ENCODE measurements at places on chromosomes 12 and 14.

DNA sequence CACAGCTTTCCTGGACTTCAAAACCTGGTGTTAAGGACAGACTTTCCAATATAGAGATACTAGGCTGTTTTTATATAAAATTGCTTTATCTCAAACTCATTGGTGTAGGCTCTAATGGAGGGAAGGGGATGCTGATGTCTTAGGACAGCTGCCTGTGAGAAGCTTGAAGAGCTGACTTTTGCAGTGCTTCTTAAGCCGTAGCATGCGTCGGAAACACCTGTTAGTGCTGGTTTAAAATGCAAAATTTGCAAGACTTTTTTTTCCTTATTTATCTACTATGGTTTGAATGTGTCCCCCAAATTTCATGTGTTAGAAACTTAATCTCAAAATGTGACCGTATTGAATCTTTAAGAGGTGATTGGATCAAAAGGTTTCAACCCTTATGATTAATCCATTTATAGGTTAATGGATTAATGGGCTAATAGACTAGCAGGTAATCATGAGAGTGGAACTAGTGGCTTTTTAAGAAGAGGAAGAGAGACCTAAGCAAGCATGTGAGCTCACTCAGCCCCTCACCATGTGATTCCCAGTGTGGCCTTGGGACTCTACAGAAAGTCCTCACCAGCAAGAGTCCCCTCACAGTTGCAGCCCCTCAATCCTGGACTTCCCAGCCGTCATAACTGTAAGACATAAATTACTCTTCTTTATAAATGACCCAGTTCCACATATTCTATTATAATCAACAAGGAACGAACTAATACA lies 60.9 kb upstream of the FUT8 start:
- DNase-seq: no peak

- DNase-seq: peak; percentile 12
These were observed 40.3 kb downstream of the MAP1LC3B2 start for GRCh38 chr12:116599285-116600136.

DNA sequence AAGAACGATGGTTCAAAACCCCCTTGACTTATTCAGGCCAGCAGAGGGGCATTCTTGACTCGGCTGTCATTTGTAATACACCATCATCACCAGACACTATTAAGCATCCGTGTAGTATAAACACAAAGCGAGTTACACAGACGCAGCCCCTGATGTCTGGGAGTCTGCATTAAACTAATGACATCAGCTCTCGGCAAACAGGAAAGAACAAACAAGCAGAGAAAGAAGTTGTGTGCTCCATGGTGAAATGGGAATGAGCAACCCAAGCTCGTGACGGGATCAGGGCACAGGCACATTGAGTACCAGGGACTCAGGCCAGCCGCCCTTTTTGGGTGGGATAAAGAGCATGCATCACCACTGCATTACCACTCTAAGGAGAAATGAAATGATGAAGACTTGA lies 460.1 kb downstream of the MED13L start:
- DNase-seq: no peak

GRCh38 chr12:57518176-57518919 lies 2.0 kb downstream of the DDIT3 start:
- no peak for DNase-seq

GRCh38 chr12:100858656-100859055 lies 64.1 kb downstream of the ANO4 start:
- no peak for DNase-seq

DNA sequence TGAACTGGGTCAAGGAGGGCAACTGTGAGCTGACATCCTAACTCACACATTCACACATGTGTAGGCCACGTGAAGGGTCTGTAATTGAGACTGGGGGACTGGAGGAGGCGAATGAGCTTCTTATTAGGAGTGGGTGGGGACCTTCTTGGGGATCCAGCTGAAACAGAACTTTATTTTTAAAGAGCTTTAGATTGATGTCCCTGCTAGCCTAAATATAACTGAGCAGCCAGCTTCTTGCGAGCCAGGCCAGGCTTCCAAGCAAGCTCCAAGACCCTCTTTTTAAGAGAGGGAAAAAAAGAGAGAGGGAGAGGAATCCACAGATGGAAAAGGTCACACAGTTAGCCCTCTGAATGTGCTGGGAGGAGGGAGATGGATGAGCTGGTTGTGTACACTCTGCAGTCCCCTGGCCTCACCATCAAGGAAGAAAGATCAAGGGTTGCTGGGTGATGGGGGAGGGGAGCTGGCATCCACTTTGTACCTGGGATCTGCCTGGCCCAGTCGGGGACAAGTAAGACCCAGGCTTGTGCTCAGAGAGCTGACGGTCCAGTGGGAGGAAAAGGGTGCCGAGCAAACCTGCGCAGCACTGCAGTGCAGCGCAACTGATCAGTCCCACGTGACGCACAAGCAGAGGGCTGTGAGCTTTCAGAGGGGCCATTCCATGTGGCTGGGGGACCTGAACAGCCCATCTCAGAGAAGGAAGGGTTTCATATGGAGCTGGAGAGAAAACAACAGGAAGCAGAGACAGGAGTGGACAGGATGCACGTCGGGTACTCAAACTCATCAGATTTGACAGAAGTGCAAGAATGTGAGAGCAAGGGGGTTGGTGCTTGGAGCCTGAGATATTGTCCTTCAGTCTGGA lies 154.5 kb downstream of the ZFP36L1 start:
- no peak for DNase-seq

- DNase-seq: no peak
These were observed 304.1 kb downstream of the ITPR2 start for GRCh38 chr12:26528943-26529342.

- DNase-seq: no peak
These were observed 1325.1 kb downstream of the SLC16A7 start for GRCh38 chr12:60920841-60921495.

DNA sequence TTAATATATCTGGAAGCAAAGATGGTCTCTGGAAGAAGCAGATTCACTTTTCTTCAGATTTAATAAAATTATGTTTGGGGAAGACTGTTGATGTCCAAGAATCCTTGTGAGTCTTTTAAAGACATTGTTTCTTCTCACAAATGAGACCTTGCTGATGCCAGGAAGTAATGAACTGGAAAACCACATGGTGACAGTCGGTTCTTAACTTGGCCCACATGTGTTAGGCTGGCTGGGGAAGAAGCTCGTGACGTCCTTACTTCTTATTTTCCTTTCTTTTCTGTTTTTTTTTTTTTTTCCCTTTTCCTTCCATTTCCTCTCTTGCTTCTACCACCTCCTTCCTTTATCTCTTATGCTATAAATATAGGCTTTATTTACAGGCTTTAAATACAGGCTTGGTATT lies 950.2 kb downstream of the BCL11B start:
- no peak for DNase-seq

DNA sequence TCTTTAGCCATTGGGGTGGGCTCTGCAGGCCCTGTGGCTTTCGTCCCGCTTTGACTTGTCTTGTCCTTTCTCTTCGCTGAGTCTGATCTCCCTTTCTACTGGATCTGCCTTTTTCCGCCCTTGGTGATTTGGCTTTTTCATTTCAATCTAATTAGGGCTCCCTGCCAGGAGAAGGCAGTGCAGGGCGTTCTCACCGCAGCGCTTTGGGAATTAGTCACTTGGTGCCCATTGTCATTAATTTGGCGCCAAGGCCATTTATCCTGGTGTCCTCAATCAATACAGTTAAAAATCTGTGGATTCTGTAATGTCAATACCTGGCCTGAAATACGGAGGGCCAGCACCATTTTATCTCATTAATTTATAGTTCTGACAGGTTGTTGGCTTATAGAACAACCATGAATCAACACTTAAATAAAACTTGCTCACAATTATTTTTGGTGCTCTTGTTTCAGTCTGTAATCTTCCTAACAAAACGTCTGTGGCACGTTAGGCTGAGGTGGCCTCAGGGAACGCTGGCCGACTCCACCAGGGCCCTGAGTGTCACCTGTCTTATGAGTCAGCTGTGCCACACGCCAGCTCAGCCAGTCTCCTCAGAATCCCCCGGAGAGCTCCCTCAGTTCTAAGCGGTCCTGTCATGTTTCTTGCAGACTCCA lies 115.7 kb downstream of the BEGAIN start:
- no peak for DNase-seq

DNA sequence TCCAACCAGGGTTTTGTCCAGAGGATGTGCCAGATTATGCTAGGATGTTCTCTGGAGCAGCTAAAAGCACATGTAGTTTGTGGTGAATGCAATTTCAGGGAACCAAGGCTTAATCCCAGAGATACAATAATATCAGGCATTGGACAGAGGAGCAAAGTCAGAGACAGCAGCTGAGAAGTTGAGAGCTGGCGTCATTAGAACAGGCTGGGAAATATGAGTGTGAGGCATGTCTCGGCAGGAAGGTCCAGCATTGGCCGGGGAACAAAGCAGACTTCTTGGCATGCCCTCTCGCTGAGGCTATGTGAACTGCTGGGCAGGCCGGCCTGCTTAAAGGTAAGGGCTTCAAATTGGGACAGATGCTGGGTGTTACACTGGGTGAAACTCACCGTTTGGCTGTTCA lies 125.4 kb downstream of the CAND1 start:
- no peak for DNase-seq

DNA sequence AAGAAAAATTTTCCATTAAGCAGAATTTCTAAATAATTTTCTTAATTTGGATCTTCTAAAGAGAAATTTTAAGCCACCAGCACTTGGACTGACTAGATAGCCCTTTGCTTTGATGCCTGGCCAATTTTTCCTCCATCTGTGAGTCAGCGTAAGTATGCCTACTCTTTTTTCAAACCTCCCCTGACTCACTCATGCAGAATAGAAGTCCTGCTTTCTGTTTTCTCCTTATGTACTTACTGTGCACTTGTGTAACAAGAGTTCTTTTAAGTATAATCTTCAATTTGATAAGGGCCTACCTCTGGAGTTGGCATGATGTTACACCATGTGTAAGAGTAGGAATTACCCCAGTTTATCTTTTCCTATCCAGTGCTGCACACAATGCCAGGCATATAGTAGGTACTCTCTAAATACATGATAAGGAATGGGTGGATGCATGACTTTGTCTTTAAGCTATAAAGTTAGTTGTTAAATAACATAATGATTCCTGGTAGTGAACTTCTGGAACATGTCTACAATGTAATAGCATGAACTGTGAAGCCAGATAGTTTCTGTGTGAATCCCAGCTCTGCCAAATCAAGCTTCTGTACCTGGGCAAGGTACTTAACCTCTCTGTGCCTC lies 329.6 kb downstream of the TMTC2 start:
- no peak for DNase-seq

GRCh38 chr14:85250414-85251189 lies 279.3 kb upstream of the FLRT2 start:
- DNase-seq: no peak

GRCh38 chr14:20247646-20248246 lies 8.7 kb downstream of the OR11H4 start:
- DNase-seq: no peak

DNA sequence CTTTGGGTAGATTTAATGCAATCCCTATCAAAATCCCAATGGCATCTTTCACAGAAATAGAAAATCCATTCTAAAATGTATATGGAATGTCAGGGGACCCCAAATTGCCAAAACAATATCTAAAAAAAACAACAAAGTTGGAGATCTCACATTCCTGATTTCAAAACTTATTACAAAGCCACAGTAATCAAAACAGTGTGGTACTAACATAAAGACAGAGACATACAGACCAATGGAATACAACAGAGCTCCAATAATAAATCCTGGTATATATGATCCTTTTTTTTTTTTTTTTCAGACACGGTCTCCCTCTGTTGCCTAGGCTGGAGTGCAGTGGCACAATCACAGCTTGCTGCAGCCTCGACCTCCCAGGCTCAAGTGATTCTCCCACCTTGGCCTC lies 4.7 kb downstream of the TMBIM4 start:
- DNase-seq: no peak

DNA sequence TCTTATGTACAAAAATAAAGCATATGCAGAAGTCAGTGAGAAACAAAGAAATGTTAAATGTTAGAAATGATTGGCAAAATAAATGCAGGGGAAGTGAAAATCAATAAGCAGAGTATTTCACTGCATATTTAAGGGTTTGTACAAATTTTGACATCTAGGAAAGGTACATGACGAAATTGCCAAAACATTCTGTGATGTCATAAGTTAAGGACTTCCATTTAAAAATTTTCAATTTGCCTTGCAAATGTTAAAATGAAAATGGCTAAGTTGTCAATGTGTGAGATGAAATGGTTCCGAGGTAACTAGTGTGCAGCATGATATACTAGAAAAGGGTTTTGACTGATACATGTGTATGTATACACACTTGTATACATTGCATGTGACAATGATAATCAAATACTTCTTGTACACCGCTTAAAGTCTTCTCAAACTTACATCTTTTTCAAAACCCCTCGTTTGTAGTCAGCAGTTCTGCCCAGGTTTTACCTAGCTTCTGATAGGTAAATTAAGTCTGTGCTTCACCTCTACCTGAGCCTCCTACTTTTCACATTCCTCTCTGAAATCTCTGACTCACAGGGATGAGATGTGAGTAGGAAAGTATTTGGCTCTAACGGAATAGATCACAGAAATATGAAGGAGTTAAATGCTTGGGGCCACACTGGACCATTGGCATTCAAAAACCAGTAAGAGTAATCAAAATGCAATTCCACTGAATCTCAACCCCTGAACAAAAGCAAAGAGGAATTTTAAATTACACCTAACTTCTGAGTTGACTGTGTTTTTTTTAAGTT lies 442.4 kb upstream of the FOXG1 start:
- DNase-seq: no peak

DNA sequence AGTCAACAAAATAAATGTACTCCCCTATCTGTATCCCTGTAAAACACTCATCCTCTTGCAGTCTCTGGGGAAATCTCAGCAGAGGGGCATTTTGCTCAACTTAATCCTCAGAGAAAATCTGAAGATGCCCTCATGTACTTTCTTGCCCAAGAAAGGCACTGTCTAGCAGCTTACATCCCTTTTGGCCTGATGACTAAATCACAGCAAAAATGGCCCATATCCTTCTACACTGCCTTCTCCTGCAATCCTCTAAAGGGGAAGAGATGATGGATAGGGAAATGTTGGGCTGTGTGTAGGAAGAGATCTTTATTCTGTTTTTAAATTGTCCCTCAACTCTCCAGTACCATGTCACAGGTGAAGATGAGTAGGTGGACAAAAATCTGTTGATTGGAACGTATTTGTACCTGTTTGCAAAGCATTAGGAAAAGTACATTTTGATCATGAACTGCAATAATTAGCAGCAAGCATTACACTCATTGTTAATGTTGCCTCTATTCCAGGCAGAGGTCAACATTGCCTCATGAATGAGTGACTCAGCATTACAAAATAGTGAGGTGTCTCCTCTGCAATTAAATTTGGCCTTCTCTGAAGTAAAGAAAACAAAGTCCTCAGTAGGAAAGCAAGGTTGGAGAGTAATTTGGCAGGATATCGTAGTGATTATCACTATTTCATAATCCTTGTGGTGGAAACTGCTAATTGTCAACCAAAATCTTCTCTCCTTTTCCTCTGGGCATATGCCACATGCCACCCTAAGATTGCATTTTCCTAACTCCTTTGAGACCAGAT lies 172.4 kb upstream of the CAND1 start:
- no peak for DNase-seq
